NCI-H524 (cell line): ENCODE measurements at places on chromosomes 6 and 20.

GRCh38 chr20:33791959-33792597, 19.1 kb upstream of the CHMP4B start:
- peak; percentile 35 for DNase-seq

- DNase-seq, result no peak
Observed at GRCh38 chr6:79170959-79171358, 63.5 kb downstream of the HMGN3 start.

DNA sequence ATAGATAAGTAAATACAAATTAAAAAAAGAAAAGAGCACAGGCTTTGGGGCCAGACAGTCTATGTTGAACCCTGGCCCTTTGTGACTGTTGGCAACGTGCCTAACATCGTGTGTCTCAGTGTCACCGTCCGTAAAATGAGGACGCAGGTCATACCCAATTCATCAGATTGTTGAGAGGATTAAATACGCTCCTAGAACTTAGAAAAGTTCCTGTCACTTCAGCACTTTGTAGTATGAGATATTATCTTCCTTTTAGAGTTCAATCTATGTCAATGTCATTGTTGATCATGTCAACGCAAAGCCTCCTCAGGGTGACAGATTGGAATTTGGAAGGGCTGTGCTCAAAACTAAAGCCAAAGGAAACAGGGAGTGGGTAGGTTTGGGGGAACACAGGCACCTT, 21.7 kb downstream of the SERPINB1 start:
- no peak for DNase-seq

GRCh38 chr6:12535586-12536314, 180.8 kb upstream of the PHACTR1 start:
- DNase-seq, result no peak

DNA sequence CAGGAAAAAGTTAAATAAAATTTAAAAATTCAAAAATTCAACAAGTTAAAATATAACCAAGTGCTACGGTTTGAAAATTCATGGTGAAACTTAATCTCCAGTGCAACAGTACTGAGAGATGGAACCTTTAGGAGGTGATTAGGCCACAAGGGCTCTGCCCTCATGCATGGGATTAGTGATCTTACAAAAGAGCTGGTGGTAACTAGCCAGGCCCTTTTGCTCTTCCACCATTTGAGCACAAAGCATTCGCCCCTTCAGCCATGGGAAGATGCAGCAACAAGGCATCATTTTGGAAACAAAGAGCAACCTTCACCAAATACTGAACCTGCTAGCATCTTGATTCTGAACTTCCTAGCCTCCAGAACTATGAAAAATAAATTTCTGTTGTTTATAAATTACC, 80.9 kb downstream of the RNGTT start:
- no peak for DNase-seq

- DNase-seq, result no peak
Observed at GRCh38 chr6:110467566-110468140, 8.8 kb downstream of the SLC22A16 start.

- peak; percentile 53 for DNase-seq
Observed at GRCh38 chr20:45300961-45301360, 5.7 kb upstream of the RBPJL start.

- no peak for DNase-seq
Observed at GRCh38 chr6:135087803-135088202, 33.2 kb upstream of the HBS1L start.
